ENCODE measurements at places on chromosomes 3 and 15.

DNA sequence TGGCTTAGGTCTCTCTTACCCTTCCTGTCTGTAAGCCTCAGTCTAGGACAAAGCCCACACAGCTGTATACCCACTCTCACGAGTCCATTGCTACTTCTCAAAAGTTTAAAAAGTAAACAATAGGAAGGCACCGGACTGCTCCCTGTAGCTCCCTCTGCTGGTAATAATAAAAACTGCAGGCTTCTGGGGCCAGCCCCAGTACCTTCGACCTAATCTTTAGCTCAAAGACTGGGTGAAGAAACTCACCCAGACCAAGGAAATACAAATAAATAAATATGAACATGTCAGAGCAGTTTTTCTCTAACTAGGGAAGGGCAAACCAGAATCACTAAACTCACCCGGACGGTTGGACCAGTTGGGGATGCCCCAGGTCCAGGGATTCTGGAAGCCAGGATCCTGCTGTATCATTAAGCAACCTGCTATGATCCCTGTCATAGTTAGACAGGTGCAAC lies 5.0 kb downstream of the FAM219B start:
- peak; percentile 81 for DNase-seq

DNA sequence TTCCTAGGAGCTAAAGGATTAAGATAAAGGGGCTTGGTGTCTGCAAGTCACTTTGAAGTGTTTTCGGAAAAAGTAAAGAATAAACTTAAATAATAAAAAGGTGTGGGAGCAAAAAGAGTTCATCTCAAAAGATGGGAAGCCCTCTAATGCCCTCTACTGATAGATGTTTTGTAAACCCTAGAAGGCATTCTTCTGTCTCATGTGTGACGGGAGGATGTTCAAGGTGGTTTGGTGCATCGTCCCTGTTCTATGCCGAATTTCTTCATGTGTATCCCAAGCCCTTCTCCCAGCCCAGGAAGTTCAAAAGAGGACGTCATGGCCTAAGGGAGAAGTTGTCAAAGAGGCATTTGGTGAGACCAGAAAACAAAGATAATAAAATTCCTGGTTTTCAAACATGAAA lies 37.2 kb downstream of the CCK start:
- DNase-seq: no peak

- DNase-seq: no peak
Measured at GRCh38 chr3:133859381-133860234, 36.1 kb downstream of the RAB6B start.

GRCh38 chr3:62493109-62493801 lies 119.9 kb upstream of the FEZF2 start:
- no peak for DNase-seq

DNA sequence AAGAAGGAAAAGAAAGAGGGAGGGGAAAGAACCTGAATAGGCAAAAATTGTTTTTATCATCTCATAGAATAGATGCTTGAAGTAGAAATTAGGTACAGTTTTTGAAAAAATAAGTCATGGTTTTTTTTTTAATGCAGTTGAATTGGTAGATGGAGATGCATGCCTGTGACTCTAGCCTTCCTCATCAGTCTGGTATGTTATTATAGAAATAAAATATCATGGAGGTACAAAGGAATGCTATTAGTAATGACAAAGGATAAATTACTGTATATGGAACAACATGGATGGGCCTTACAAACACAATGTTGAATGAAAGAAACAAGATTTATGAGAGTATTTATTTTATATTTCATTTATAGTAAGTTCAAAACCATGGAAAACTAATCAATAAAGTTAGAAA lies 162.4 kb upstream of the GALNT15 start:
- no peak for DNase-seq

DNA sequence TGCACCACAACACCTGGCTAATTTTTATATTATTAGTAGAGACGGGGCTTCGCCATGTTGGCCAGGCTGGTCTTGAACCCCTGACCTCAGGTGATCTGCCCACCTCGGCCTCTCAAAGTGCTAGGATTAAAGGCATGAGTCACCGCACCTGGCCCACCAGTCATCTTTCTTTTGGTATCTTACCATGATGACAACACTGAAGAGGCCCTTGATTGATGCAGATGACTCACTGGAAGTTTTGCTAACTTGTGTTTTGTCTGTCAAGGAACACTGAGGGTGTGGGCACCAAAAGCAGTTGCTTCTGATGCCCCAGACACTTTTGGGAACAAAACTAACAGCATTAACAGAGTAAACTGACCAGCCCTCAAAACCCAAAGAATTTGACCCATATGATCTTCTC lies 88.3 kb downstream of the MYO5A start:
- DNase-seq: no peak

GRCh38 chr3:11591391-11592282 lies 52.1 kb downstream of the VGLL4 start:
- peak; percentile 72 for DNase-seq

GRCh38 chr3:172846103-172846561 lies 95.6 kb downstream of the ECT2 start:
- no peak for DNase-seq

Data from Calu3 (cell line).